ENCODE measurements at places on chromosomes 4 and X.

DNA sequence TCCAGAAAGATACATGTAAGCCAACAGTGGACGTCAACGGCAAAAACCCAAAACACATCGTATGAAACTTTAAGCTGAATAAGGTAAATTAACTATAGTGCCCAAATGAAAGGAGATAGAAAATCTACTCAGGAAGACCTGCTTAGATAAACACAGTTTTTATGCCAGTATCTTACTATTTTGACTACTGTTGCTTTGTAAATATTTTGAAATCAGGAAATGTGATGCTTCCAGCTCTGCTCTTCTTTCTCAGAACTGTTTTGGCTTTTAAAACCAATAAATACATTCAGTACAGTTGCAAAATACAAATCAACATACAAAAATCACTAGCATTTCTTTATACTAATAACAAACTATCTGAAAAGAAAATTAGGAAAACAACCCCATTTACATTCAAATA is 83.8 kb downstream of the SMARCA5 start:
- DNase-seq, result no peak

DNA sequence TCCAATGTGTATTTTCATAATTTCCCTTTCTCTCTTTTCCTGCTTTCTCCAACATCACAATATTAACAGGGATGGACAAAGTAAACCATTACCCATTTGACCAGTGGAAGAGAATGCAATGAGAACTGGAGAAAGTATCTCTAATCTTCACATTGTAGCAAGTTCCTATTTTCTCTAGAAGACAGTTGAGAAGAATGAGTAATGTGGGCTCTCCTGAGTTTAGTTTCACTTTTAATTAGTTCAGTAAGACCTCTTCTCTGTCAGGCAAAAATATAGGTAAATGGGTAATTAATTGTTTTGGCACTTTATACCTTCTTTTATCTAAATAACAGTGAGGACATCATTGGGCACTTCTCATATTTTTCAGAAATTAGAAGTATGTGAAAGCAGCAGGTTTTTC is 602.0 kb downstream of the GLUD2 start:
- peak; percentile 18 for DNase-seq

DNA sequence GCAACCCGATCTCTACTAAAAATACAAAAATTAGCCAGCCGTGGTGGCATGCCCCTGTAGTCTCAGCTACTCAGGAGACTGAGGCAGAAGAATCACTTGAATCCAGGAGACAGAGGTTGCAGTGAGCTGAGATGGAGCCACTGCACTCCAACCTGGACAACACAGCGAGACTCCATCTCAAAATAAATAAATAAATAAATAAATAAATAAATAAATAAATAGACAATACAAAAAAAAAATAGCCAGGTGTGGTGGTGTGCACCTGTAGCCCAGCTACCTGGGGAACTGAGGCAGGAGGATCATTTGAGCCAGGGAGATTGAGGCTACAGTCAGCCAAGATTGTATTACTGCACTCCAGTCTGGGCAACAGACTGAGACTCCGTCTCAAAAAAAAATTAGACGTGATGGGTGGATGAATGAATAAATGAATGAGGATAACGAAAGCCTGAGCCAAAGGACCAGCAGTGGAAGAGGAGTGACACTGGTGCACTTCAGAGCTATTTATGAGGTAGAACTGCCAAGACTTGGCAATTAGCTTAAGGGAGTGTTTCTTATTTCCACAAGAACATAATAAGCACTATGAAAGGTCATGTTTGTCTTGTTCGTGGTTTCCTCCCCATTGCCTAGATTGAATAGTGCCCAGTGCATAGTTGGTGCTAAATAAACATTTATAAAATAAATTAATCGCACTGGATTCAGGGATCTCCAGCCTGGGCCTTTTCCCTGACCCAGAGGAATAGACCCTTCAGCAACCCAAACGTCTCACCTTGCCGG is 232.2 kb downstream of the IDS start:
- DNase-seq, result no peak

DNA sequence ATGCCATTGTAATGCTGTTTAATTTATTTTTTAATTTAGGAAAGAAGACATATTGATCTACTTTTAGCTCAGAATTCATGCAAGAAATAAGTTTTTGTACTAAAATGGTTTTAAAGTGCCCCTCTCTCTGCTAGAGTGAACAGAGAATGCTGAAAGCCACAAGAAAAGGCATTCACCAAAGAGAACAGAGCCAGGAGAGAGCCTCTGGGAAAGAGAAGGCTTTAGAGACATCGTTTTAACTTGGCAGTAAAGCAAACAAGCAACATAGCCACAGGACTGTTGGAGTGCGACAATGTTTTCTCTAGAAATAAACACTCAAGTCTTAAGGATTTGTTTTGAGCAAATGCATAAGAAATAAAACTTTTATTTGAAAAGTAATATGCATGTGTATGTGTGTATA is 484.1 kb upstream of the CPEB2 start:
- DNase-seq, result no peak

DNA sequence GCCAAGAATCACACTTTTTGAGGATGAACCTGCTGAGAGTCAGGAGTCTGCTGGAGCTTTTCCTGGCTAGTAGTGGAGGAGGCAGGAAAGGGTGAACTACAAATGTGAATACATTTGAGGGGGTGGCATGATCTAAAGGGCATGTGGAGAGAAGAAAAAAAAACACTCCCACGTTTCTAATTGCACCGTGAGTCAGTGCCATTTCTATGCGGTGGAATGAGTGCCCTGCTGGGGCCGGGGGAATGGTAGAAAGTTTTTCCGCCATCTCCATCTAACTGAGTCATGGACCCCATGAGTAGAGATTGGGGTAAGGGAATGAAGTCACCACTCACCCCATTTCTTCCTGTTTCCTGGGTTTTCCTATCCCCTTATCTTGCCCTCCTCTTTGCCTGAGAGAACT is 19.8 kb downstream of the BEX3 start:
- no peak for DNase-seq

GRCh38 chr4:91171217-91171616 is 1044.0 kb downstream of the CCSER1 start:
- no peak for DNase-seq

DNA sequence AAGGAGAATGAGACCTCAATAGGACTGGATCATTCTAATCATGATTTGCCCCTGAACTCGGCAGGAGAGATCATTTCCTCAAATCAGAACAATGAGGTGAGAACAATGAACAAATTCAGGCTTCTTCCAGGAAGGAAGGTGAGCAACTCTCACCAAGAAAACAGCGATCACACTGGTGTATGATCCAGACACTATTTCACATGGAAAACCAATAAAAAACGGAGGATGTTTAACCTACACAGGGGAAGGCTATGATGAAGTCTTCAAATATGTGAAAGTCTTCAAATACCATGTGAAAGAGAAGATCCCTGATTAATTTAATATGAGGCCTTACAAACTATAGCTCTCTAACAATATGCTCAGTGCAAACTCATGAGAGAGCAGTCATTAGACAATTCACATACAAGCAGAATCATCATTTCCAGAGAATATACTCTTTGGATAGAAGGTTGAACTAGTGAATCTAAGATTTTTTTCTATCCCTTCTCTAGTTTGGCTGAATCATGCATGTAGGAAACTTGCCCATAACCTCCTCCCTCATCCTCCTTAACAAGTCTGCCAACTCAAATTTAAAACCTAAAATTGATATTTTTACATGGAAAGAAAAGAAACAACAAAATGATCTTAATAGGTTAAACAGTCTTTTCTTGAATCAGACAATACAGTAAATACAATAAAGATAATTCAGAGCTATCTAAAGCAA is 122.5 kb downstream of the ADAMTS3 start:
- no peak for DNase-seq

DNA sequence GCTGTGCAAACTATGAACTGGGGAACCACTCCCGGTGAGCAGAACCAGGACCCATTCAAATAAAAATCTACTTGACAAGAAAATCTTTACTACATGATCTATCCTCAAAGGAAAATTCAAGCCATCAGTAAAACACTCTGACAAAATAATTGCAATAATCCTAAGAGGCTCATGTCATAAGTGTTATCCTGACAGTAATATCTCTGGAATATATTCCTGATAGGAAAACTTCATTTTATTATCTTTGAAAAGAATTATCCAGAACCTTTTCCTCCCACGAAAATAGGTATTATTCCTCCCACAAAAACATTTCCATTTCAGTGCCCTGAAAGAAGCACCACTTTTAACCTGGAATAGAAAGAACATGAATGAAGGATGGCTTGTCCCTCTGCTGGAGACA is 357.7 kb upstream of the PCDH7 start:
- no peak for DNase-seq

GRCh38 chr4:147345662-147346061 is 135.2 kb upstream of the EDNRA start:
- no peak for DNase-seq

- DNase-seq, result peak; percentile 83
Measured at GRCh38 chr4:145299380-145300076, 119.1 kb upstream of the OTUD4 start.
